Posterior vena cava (tissue), 2 donors: ENCODE measurements at places on chromosomes 3 and 15. TPM values are rescaled to one million over a fixed set of nuclear protein-coding genes. Genes with fewer than 3 reads are reported as not detected.
A peak's percentile ranks its signal among the peaks of the same experiment; 100 is the strongest.

DNA sequence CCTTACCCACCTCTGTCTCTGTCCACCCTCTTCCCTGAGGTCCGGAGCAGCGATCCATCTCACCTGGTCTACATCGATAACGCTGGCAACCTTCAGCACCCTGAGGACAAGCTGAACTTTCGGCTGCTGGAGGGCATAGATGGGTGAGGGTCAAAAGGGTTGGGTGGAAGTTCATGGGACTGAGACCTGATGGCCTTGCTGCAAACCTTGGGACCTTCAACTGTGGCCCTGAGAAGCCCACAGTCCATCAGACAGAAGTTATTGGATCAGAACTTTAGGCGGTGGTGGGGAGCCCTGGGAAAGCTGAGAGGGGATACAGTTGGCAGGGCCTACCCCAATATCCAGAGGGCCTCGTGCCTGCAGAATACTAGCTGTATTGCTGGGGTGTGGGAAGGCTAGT lies 50.5 kb downstream of the POMGNT2 start:
- no peak for DNase-seq

DNA sequence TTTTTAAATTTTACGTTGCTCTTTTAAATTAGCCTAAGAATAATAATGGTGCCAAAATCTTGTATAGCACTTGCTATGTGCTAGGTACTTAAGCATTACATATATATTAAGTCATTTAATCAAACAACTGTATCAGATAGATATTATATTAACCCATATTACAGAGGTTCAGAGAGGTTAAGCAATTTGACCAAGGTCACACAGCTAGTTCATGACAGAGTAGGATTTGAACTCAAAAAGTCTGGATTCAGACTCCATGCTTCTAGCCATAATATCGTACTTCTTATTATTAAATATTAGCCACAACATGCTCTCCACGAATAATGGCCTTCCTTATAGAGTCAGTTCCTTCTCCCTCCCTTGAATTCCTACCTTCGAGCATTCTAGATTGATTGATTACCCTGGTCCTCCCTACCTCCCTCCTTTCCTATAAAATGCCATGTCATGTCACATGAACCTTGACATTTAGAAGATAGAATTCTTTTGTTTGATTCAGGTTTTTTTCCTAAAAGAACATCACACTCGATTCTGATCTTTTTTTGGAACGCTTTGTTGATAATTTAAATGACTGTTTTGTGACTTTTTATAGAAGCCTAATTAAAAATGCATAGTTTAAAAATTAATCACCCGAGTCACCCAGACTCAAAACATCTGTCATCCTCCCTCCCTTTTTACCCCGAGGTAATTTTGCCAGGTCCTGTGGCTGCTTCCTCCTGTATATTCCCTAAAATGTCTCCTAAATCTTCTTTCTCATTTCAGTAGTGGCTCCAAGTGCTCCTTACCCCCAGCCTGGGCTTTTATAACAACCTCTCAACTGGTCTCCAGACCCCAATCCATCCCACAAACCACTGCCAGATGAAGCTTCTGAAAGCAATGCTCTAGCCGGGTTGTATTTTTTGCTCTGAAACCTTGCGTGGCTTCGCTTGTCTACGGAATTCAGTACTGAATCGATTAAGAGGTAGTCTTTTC lies 8.5 kb upstream of the PSMD6 start:
- DNase-seq, result no peak

GRCh38 chr3:46848271-46849044 lies 14.8 kb downstream of the MYL3 start:
- peak; percentile 78 for DNase-seq

DNA sequence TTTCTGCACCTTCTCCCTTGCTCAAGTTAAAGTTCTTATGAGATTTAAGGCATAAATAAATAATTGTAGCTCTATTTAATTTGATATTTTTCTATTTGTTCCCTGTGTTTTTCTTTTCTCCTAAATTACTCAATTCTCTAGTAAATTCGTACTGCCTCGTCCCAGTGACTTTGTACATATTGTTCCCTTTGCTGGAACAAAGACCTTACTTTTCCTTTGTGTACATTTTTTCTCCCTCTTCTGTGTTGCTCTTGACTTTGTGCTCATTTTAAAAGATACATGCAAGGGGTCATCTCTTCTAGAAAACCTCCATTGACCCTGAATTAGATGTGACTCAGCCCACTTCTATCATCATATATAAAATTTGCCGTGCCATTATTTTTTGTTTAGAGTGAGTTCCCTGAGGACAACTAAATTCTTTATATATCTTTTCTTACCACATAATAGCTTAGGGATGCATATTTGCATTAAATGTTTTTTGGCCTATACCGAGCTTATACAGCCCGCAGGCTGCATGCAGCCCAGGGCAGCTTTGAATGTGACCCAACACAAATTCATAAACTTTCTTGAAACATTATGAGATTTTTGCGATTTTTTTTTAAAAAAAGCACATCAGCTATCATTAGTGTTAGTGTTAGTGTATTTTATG lies 29.6 kb downstream of the PPP4R2 start:
- DNase-seq, result no peak

DNA sequence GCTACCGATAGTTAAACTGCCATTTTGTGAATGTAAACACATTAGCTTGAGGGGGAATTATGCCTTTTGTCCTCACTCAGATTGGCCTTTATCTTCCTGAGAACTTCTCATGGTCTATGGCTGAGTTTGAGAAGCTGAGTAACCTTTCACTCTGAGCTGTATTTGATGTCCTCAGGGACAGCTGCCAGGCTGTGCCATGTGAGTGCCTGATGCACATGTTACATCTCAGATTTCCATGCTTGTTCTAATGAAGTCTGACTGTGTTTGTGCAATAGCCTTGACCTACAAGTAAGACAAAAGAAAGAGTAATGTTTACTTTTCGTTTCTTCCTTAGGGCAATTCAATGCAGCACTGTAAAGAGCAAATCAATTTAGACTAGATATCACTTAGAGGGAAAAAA lies 44.1 kb upstream of the ARL6 start:
- DNase-seq, result no peak

GRCh38 chr3:184353546-184353941 lies 7.9 kb downstream of the CLCN2 start:
- DNase-seq, result peak; percentile 75

DNA sequence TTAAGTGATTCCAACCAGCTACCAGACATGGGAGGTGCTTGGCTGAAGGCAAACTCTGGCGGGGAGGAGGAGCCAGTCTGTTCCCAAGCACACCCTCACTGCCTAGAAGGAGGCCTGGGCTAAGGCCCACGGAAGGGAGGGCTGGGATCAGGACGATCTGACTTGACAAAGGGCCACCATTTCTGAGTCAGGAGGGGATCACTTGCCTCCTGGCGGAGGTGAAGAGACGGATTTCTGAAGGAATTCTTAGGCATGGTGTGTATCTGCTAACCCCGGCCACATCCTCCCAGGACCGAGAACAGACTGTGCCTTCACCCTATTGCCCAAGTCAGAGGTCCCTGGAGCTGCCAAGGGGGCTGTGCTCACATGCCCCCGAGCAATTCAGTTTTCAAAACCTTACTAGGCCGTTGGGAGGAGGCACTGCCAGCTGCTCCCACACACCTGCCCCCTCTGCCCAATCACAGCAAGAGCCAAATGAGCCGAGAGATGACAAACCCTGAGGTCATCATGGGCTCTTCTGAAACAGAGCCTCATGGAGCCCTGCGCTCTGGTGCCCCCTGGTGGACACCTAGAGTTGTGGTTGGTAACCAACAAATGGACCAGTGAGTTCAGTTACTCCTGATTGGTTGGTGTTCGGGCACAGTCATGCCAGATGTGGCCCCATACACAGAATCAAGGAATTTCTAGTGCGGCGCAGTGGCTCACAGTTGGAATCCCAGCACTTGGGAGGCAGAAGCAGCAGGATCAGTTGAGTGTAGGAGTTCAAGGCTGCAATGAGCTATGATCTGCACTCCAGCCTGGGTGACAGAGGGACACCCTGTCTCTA lies 6.5 kb upstream of the TNK2 start:
- DNase-seq, result peak; percentile 98

GRCh38 chr3:168336276-168336675 lies 240.6 kb upstream of the GOLIM4 start:
- DNase-seq, result no peak

DNA sequence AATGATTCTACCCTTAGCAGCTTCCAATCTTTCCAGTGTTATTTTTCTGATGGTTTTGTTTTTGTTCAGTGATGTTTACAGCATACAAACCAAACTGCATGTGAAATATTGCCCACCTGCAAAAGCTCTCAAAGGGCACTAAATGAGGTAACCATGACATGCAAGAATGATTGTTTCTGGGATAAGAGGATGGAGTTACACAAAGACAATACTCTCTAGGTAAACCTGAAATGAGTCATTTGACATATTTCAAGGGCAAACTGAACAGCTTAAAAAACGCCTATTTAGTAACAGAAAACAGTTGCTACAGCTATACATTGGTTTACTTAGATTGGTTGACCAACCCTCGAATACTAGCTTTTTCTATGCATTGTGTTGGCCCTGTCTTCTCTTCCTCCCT lies 481.7 kb downstream of the ZPLD1 start:
- DNase-seq, result no peak

DNA sequence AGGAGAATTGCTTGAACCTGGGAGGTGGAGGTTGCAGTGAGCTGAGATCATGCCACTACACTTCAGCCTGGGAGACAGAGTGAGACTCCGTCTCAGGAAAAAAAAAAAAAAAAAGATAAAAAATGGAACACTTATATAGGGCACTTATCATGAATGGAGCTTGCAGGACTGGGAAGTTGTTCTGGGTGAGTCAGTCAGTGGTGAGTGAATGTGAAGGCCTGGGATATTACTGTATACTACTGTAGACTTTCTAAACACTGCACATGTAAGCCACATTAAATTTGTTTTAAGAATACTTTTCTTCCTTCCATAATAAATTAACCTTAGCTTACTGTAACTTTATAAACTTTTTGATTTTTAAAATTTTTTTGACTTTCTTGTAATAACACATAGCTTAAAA lies 59.8 kb downstream of the SFMBT1 start:
- DNase-seq, result no peak

DNA sequence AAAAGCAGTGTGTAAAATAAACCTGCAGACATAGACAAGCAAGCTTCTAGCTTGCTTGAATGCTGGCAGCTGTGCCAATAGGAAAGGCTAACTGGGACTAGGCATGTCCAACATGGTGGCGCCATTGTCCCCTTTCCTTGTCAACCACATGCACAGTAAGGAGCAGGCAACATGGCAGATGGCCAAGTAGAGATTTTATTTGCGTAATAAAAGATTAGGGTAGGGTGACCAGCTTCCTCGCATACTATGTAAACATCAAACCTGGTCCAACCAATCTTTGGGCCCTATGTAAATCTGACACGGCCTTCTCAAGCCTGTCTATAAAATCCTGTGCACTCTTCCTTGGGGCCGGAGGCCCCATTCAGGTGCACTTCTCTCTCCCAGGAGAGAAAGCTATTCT lies 575.4 kb upstream of the GOLIM4 start:
- DNase-seq, result no peak

DNA sequence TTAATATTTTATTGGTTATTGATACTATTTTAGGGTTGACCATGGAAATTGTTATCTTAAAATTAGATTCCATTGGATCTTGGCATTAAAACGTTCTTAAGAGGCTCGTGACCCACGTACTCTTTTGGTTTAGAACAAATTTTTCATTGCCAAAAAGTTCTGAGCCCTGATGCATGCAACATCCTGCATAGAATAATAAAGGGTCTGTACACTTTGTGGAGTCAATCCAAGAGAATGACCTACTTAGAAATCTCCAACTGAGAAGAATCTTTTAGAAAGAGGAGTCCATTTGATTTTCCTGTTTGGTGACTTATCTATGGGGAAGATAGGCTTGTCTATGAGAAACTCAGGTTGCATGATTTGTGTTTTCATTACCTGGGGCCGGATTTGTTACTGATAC lies 404.2 kb upstream of the RGMA start:
- no peak for DNase-seq

Gene CFAP92
- 0.14 TPM for total RNA-seq

Gene ZNF620
- total RNA-seq, result 3.7 TPM

Gene FETUB
- 0.90 TPM for total RNA-seq

Gene NLGN1
- total RNA-seq, result 11.5 TPM

Gene FAM107A
- 22.9 TPM for total RNA-seq

Gene RETNLB
- total RNA-seq, result not detected

Gene SH3GL3
- not detected for total RNA-seq

Gene RBPMS2
- 9.4 TPM for total RNA-seq

Gene RBP2
- not detected for total RNA-seq

Gene ZMAT3
- total RNA-seq, result 27.9 TPM

Gene DNAH12
- total RNA-seq, result 0.05 TPM
